Stimulated activated CD4-positive, alpha-beta T cell treated with anti-CD3 and anti-CD28 coated beads, TNF-alpha, amount 100 ng/mL, for 1 hour (primary cell): ENCODE measurements at places on chromosomes 5 and 9.

- DNase-seq: no peak
Measured at GRCh38 chr5:179852993-179853547, 5.5 kb downstream of the MRNIP start.

DNA sequence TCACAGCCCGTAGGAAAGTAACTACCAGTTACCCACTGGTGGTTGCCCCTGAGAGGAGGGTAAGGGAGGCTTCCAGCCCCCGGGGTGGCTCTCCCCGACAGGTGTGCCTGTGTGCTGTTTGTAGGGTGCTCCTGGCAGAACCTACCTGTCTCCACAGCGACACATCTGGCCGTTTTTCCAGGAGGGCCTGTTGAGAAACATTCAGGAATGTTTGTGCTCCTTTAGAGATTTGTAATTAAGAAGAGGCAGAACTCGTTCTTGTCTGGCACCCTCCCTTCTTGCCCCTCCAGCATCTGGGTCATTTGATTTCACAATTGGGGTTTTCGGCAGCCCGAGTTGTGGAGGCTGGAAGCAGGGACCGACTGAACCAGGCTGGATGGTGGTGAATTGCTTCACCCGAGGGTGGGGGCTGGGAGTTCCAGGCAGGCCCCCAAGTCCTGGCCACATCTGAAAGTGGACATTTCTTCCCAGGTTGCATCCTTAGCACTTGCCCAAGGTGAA lies 74.2 kb downstream of the WWC1 start:
- DNase-seq: no peak

- DNase-seq: no peak
Measured at GRCh38 chr5:91190314-91190690, 192.8 kb downstream of the ARRDC3 start.

GRCh38 chr5:171956887-171957495 lies 49.4 kb downstream of the FBXW11 start:
- no peak for DNase-seq

DNA sequence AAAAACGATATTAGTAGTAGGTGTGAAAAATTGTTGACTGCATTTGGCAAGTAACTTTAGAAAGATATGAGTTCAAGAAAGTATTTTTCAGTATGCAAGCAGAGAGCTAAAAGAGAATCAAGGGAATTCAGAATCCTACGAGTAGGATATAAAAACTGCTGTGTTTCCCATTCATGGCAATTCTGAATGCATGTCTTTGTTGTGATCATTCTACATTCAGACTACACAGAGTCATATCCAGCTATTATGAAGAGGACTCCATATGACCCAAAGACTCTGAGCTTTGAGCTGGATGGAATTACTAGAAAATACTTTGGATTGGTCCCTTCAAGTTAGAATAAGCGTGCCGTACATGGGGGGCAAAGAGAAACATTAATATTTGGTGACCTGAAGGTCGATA lies 12.0 kb downstream of the IFNE start:
- DNase-seq: no peak

GRCh38 chr5:137016783-137017324 lies 482.3 kb downstream of the SPOCK1 start:
- no peak for DNase-seq

DNA sequence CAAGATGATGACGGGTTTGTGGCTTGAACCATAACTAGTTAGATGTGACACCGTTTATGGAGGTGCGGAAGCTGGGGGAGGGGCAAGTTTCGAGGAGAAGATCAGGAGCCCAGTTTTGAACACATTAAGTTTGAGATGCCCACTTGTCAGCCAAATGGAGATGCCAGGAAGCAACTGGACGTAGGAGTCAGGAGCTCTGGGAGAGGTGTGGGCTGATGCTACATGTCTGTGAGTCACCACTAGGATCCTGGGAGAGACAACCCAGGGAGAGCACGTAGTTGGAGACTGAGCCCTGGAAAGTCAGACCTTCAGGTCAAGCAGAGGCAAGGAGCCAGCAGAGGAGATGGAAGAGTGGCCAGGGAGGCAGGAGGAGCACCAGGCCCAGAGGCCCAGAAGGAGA lies 48.8 kb upstream of the SLC25A51 start:
- no peak for DNase-seq
